ENCODE measurements at places on chromosomes 5 and 9.

- DNase-seq, result no peak
Observed at GRCh38 chr9:38085308-38085707, 16.3 kb upstream of the SHB start.

GRCh38 chr5:93062548-93062947, 518.5 kb downstream of the NR2F1-AS1 start:
- DNase-seq, result no peak

- no peak for DNase-seq
Observed at GRCh38 chr5:6086871-6087270, 291.5 kb downstream of the MED10 start.

DNA sequence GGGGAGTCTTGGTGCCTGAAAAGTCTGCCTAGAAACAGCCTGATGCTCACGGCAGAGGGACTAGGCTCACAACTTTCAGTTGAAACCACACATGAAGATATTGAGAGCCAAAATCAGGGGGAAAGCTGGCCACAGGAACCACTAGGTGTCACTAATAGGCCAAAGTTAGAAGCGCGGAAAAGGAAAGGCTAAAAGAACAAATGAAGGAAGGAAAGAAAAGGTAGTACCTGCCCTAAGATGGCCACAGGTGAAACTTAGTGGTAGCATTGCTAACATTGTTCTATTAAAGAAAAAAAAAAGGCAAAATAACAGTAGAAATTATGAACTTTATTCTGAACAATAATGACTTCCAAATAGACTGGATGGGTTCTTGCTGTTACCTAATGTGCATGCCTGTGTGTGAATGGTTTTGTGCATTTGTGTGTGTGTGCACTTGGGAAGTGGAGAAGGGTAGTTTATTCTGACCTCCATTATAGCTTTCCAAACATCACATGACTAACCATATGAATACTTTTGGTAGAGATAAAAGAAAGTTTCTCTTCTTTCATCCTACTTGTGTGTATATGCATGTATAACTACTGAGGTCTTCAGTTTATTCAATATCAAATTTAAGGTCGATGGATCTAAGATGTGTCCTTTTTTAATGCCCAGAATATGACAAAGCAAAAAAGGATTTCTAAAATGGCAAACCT, 2.1 kb upstream of the RFESD start:
- peak; percentile 44 for DNase-seq

DNA sequence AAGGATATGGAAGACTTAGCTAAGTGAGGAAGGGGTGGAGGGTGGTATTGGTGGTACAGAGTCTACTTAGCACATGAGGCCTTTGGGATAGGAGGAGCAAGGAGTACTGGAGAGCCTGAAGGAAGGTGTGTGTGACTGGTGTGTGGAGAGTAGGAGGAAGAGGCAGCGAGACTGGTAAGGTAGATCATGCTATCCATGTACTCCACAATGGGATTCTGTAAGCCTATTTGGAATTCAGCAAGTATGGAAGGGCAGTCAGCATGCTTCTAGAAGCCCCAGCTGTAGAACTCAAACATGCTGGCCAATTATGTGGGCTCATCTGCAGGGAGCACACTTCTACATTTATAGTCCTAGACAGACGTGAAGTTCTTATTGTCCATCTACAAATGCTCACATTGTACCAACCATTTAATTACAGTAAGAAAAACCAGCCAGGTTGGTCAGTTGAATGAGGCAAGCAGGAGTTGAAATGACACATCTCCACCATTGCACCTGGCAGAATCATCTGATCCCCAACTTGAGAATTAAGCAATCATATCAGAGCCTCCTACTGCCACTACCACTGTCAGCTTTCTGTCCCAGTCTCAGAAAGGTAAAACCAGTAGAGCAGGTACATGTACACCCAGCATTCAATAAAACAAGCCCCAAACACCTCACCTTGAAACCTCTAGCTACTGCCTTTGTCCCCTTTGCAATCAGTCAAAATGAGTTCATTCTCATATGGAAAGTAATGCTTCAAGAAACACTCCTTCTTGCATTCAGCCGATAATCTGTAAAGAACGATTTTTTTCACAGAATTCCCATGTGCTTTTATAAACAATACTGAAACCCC, 60.9 kb upstream of the GLRX start:
- DNase-seq, result no peak

DNA sequence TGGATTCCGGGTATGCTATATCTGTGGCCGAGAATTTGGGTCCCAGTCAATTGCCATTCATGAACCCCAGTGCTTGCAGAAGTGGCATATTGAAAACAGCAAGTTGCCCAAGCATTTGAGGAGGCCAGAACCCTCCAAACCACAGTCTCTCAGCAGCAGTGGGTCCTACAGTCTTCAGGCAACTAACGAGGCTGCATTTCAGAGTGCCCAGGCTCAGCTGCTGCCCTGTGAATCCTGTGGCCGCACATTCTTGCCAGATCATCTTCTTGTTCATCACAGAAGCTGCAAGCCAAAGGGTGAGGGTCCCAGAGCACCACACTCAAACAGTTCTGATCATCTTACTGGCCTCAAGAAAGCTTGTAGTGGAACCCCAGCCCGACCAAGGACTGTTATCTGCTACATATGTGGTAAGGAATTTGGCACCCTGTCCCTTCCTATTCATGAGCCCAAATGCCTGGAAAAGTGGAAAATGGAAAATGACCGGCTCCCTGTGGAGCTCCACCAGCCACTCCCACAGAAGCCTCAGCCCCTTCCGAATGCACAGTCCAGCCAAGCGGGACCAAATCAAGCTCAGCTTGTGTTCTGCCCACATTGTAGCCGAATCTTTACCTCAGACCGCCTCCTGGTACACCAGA, 23.0 kb downstream of the ZNF474 start:
- DNase-seq, result no peak

DNA sequence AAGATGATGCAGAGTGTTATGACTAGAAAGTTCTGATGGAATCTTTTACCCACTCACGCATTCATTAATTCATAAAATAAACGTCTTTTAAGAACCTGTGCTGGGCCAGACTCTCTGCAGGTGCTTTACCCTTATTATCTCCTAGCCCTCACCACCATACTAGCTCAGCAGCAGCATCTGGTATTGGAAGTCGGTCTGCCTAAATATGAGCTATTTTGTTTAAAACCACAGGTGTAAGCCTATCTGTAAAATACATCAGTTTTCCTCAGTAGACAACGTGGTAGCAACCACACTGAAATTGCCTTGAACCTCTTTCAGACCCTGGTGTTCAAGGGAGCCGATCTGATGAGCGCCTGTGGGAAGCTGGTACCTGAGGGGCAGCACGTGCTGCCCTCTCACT, 69.4 kb downstream of the PPIC start:
- no peak for DNase-seq

DNA sequence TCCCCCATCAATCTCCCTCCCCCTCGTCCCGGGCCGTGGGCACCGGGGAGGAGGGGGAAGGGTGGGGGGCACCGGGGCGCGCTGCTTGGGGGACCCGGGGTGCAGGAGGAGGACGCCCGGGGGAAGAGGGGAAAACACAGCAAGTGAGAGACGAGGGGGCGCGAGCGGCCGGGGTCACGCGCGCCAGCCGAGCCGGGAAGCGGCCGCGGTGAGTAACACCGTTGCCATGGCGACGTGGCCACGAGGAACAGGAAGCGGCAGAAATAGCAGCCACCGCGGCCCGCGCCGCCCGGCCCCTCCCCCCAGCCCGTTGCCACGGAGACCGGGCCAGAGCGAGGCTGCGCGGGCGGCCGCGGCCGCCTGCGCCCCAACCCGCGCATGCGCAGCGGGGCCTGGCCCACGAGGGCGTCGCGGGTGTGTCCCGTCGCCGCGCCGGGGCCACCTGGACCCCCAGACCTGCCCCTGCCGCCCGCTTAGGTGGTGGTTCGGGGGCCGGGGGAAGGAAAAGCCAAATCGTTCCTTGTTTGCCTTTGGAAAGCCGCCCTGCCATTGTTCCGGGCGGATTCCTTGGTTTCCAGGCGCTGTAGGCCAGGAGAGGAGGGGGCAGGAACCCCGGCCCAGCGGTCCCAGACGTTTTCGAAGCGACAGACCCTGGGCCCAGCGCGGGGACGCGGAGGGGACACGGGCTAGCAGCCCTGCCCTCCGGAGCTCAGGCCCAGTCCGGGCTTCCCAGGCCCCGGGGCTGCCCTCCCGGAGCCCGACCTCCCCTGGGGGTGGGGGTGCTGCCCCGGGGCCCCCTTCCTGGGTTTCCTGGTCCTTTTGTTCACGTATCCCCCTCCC, 207.1 kb downstream of the C9orf50 start:
- peak; percentile 98 for DNase-seq
